Omental fat pad (tissue), 4 donors: ENCODE measurements at places on chromosomes 12 and 14.

DNA sequence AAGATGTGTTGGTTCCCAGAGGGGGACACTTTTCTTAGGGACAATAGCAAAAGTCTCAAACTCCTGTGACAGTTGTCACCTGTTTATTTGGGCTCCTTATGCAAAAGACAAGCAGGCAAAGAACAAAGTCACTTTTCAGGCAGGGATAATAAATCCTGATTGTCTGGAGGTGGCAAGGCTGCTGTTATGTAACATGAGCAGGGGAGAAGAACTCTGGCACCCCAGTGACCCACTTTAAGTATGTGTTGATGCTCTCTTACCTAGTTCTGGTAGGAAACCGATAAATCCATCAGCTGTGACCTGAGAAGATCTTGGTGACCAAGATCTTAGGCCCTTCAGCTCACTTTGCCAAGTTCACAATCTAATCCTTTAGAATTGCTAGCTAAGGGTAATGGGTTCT is 17.4 kb downstream of the MDGA2 start:
- DNase-seq = no peak

DNA sequence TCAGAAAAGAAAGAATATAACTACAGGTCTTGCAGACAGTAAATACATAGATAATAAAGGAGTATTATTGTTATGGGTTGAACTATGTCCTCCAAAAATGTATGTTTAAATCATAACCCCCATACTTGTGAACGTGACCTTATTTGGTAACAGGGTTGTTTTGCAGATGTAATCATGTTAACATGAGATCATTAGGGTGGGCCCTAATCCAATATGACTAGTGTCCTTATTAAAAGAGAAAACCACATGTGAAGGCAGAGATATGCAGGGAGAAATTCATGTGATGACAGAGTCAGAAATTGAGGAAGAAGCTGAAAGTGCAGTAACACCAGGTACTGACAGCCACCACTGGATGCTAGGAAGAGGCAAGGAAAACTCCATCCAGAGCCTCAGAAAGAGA is 29.0 kb downstream of the MAGOHB start:
- DNase-seq = no peak

GRCh38 chr14:92411941-92412340 is 89.0 kb downstream of the SLC24A4 start:
- no peak for DNase-seq

DNA sequence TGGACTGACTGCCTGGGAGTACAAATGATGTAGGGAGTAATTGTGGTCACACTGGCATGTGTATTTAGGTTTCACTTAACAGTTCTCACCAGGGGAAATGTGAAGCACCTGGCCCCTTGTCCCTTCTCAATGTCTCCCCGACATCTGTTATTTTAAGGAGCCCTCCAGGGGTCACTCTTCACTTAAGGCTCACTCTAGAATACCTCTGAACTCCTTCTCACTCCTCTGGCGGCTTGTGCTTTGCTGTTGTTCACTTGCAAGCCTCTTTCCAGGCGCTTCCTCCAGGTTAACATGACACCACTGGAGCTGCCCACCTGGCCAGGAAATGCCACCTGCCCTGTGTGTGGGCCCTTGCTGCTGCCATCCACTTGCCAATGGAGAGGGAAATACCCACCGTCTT is 56.5 kb upstream of the GZMB start:
- no peak for DNase-seq

GRCh38 chr12:30820406-30820946 is 65.7 kb upstream of the CAPRIN2 start:
- no peak for DNase-seq

DNA sequence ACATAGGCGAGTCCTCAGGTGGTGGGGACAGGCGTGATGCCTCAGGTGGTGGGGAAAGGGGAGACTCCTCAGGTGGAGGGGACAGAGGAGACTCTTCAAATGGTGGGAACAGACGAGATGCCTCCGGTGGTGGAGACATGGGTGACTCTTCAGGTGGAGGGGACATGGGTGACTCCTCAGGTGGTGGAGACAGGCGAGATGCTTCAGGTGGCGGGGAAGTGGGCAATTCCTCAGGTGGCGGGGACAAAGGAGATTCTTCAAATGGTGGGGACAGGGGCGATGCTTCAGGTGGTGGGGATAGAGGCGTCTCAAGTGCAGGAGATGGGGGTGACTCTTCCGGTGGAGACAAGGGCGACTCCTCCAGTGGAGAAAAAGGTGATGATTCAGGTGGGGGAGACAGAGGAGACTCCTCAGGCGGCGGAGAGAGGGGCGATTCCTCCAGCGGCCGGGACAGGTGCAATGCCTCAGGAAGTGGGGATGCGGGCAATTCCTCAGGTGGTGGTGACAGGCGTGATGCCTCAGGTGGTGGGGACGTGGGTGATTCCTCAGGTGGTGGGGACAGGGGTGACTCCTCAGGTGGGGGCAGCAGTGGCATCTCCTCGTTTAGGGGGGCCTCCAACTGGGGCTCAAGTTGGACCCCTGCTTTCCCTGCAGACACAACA is 8.7 kb downstream of the KMT2D start:
- no peak for DNase-seq

GRCh38 chr12:124428136-124428791 is 133.4 kb downstream of the RFLNA start:
- DNase-seq = no peak

- DNase-seq = no peak
Observed at GRCh38 chr12:117100851-117101673, 1.8 kb upstream of the TESC start.

DNA sequence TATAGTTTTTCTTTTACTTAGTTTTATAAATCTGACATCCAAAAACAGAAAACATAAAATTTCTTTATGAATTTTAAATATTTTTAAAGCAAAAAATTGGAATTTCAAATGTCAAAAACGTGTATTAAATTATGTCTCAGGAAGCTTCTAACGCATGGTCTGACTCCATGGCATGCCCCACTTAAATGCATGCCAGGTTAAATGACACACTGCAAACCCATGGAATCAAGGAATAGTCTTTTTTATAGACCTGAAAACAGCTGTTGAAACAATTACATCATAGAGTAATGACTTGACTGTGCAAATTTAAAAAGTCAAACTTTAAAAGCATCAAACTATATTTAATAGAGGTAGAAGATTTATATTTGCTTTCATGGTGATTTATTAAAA is 96.1 kb upstream of the DACT1 start:
- no peak for DNase-seq

DNA sequence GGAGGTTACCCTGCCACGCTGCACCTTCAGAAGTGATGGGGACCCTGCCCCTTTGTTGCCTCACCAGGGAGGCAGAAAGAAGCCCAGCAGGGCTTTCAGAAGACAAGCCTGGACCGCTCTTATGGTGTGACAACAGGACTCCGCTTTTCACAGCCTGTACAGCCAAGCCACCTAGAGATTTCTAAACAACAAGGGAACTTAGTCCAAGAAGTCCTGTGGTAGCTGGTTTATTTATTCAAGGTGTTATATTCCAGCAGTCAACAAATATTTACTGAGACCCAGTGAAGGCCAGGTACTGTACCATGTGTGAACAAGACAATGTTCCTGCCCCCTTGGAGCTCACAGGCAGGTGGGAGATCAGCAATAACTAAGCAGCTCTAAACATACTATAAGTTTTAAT is 4.0 kb upstream of the TMEM229B start:
- DNase-seq = no peak

DNA sequence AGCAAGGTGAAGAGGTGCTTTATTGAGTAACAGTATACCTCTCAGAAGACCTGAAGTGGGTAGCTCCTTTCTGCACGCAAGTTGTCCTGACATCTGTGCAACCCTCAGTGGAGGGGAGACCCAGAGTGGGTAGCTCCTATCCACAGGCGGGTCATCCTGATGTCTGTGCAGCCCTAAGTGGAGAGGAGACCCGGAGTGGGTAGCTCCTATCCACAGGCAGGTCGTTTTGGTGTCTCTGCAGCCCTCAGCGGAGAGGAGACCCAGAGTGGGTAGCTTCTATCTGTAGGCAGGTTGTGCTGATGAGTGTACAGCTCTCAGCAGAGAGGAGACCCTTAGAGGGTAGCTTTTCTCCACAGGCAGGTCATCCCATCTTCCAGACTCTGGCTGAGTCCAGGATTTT is 45.1 kb upstream of the PRPF39 start:
- DNase-seq = no peak

- no peak for DNase-seq
Observed at GRCh38 chr14:51792809-51793208, 67.6 kb upstream of the GNG2 start.

DNA sequence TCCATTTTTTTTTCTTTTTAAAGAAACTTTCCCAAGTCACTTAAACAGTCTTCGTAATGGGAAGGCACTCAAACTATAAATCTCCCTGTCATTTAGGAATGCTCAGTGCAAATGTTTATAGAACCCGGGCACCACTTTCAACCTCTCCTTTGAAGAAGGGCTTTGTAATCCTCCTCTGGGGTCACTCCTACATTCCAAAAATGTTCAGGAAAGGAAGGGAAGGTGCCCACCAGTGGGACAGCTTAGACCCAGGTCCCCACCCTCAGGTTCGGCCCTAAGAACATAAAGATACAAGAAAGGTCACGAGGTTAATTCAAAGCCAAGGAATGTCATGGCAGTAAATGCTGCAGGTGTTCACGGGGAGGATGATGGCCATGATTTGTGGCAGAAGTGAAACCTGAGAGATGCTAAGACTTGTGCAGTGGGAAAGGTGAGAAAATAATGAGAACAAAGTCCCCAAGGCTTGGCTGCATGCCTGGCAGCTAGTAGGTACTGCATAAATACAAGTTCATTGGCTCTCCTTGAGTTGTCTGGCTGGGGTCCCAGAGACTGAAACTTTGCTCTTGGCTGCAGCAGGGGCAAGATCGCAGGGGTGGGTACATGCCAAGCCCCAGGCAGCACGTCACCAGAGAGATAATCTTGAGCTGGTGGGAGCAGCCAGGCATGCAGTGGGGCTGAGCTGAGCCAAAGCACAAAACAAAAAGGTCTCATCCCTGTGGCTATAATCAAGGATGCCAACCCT is 21.1 kb downstream of the KRT18 start:
- no peak for DNase-seq

GRCh38 chr12:44876544-44877410 is 662 bp upstream of the NELL2 start:
- DNase-seq = peak; percentile 31
